Stimulated activated CD4-positive, alpha-beta T cell treated with anti-CD3 and anti-CD28 coated beads, Interleukin-1b, Interleukin-23, amount 100 ng/mL, for 1 hour (primary cell): ENCODE measurements at places on chromosomes 1 and 21.

DNA sequence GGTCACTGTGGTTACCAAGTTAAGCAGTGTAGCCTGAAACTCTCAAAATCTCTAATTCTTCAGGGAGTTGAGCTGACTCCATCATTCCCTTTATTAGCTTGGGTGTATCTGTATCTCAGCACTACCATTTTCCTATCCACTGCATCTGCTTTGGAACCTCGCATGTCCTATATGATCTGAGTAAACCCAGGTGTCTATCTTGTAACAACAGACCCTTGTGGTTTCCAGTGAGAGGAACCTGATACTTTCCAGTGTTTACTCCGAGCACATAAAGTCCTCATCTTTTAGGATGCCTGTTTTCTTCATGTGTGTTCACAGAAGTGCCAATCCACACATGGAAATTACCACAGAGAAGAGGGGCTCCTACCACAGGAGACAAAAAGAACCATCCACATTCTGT, 650.4 kb downstream of the LMO4 start:
- DNase-seq, result no peak

DNA sequence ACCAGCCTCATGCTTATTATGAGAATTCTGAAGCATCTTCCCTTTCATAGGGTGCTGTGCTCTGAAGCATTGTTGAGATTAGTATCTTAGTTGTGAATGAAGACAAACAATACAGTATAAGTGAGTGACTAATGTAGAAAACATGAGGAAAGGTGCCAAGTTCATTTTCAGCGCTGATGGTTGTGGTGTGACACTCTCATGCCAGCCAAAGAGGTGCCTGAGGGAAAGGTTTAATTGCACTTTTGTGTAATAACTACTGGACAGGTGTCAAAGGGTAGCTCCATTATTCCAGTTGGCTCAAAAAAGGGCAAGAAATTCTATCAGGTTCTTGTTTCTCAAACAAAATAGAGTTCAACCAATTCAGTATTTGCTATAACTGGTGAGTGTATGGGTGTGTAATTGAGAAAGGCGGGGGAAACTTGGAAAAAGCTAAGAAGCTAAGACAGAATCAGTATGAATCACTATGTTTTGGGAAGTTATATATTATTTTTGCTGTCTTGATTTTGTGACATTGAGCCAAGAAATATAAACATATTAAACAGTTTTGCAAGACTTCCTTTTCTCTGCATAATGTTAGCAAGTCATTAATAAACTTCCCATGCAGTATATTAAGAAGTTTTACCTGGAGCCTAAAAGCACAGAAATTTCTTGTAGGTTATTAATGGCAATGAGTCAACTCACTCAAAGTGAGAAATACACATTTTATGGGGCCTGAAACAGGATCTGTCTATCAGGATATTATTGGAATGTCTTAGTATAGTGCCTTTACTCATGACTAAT, 31.8 kb downstream of the KCNK2 start:
- no peak for DNase-seq

DNA sequence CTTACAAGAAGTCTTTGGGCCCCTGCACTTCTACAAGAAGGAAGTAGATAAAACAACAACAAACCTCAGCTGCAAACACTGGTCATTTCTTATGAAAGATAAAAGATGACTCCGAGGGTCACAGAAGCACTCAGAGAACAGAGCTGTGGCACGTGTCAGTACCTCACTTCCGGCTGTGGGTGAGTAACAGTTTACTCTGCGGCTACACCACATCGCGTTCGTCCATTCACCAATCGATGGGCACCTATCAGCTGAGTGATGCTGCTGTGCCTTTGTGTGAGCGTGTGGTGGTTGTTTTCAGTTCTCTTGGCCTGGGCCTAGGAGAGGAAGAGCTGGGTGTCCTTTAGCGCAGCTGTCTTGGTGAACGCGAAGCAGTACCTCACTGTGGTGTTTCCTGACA, 49.9 kb downstream of the COL6A1 start:
- DNase-seq, result no peak

- DNase-seq, result no peak
Observed at GRCh38 chr21:45889961-45890360, 91.6 kb upstream of the COL6A1 start.

GRCh38 chr1:214808845-214809460, 206.0 kb downstream of the CENPF start:
- no peak for DNase-seq

DNA sequence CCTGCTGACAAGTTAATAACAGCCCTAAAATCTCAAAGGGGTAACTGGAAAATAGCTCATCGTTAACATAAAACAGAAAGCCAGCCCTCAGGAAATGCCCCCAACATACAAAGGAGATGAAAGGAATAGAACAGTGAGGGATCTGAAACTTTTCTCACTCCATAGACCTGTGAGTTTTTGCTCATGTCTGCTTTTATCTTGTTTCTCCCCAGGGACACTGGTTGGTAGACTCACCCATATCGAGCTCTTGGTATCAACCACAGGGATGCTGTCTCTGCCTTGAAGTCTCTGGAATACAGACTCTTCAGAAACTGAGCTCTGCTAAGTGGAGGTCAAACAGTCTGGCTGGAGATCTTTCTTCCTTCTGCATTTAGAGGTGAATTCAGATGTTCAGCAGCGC, 77.4 kb upstream of the CAMK1G start:
- DNase-seq, result no peak

DNA sequence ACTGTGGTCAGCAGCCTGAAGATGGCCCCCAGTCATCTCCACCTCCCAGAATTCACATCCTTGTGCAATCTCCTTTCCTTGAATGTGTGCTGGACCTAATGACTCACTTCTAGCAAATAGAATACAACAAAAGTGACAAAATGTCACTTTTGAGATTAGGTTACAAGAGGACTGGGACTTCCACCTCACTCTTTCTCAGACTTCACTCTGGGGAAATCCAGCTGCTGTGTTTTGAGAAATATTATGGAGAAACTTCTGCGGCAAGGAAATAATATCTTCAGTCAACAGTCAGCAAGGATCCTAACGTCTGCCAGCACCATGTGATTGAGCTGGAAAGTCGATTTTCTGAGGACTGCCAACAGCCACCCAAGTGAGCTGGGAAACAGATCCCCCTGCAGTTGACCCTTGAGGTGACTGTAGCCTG, 70.5 kb upstream of the GADD45A start:
- no peak for DNase-seq

- peak; percentile 48 for DNase-seq
Observed at GRCh38 chr1:32334864-32335534, 1.0 kb downstream of the MARCKSL1 start.

DNA sequence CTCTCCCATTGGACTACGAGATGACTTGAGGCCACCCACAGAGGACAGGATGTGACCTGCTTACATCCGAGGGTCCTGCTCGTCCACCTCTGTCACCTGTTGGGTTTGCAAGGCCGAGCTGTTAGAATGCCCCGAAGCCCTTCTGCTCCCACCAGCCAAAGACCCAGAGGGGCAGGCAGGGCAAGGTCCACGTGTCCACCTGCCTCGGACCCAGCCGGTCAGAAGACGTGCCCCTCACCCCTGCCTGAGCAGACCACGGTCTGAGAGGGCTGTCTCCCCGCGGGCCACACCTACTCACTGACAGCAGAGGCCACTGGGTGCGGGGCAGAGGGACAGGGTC, 30.3 kb upstream of the TRAPPC10 start:
- no peak for DNase-seq

GRCh38 chr1:21342961-21343838, 52.9 kb upstream of the ECE1 start:
- no peak for DNase-seq

DNA sequence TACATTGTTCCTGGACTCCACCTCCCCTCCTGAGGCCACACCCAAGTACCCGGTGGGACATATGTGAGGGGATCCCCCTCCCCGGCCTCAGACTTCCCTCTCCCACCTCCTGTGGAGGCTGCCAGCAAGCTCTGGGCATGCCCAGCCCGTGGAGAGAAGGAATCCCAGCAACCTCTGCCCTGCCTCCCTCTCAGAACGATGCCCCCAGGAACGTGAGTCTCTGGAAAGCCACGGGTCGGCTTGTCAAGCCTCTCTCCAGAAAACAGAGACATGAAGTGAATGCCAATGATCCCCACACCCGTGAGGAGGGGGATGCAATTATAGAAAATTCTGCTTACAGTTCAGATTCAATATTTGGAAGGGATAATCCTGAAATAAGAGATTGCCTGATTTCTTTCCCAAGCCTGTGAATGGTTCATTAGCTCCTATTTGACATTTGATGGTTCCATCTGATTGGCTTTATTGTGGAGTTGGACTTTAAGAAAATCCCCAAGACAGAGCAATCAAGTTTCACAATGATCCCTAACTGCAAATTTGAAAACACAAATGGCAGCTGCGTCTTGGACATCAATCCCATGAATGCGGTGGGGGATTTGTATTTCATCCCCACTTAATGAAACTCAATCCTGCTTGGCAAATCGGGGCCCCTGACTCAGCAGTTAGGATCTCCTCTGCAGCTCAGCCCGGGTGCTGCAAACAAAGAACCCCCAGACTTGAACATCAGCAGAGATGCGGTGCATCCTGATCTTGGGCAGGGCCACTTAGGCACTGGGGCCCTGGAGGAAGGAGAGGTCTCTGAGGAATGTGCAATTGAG, 9.1 kb upstream of the GUCA2B start:
- DNase-seq, result no peak

- no peak for DNase-seq
Observed at GRCh38 chr1:98104289-98104688, 183.5 kb upstream of the DPYD start.

GRCh38 chr1:15290382-15290781, 43.4 kb downstream of the FHAD1 start:
- DNase-seq, result no peak

DNA sequence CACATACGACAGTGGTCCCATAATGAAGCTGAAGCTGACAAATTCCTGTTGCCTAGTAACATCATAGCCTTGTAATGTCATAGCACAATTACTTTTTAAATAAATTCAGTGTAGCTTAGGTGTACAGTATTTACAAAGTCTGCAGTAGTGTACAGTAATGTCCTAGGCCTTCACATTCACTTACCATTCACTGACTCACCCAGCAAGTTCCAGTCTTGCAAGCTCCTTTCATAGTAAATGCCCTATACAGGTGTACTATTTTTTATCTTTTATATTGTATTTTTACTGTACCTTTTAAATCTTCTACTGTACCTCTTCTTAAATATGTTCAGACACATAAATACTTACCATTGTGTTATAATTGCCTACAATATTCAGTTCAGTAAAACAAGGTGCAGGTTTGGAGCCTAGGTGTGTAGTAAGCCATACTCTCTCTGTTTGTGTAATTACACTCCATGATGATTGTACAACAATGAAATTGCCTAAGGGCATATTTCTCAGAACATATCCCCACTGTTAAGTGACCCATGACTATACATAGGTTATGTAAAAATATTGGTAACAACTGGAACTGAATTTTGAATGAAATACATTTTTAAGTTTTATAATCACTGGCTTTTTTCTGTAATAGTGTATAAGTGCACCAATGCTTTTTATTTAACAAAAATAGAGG, 33.5 kb upstream of the ADAM30 start:
- no peak for DNase-seq

GRCh38 chr1:94797291-94797690, 22.9 kb upstream of the SLC44A3 start:
- DNase-seq, result no peak

DNA sequence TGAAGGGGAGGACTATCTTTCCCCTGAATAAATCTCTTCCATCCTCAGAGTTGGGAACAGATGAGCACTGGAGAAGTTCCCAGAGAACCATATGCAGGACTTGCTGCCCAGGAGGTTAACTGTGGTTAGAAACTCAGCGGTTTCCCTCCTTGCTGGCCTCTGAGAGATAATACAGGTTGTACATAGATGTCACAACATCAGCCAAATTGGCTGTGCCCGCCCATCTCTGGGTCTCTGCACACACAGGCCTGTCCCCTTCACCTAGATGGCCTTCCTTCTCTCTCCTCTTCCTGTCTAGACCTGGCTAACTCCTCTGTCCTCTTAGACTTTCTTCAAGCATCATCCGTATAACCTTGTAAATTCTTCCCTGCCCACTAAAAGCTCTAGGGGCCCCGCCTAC, 5.7 kb downstream of the RGS5 start:
- no peak for DNase-seq

DNA sequence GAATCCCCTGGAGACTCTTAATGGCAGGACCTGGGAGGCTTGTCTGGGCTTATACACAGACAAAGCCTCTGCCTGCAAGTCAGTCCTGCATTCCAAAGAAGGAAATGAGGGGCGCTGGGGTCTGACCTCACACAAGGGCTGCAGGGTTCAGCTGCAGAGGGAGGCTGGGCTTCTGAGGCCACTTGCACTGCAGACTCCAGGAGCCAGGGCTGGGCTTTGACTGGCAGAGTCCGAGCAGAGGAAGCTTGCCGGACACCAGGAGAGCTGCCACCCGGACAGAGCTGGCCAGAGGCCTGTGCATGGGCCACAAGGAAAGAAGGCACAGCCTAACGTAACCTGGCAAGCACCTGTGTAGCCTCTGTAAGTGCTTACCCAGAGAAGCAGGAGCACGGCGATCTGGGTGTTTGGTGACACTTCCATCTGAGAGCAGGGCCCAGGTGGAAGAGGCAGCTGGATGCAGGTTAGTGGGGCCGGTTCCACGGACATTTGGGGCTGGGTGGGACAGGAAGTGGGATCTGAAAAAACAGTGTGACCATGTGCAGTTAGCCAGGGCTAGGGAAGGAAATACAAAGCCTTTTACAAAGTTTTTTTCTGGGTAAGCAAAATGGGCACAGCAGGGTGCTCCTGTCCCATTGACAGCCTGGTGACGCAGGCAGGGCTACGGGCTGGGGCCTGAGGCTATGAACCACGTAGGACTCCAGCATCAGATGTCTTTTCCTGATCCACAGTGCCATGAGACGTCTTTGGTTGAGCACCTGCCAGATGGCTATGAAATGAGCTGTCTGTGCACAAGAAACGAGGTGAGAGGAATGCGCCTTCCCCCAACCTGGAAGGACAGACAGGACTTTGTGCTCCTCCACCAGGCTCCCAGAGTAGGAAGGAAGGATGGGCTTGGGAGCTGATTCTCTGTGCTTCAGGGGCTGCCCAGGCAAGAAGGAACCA, 37.3 kb upstream of the LBR start:
- no peak for DNase-seq

- DNase-seq, result no peak
Observed at GRCh38 chr1:23244256-23244761, 27.0 kb upstream of the HTR1D start.

GRCh38 chr1:90262791-90263190, 267.9 kb downstream of the ZNF326 start:
- no peak for DNase-seq

GRCh38 chr1:7574121-7575040, 196.7 kb upstream of the VAMP3 start:
- DNase-seq, result no peak

DNA sequence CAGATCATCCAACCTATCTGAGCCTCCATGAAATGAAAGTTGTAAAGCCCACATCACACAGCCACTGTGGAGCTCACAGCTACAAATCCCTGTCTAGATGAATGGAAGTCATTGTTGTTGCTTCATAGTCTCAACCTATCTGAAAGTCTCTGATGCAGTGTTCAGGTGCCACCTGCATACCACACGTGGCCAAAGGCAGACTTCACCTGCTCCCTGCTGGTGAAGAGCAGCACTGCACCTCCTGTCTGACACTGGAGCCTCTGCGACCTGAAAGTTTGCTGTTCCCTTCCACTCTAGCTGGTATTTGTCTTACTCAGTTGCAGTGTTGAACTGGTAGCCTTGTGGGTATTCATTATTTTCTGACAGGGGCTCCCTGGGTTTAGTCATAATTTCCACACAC, 18.4 kb downstream of the LORICRIN start:
- peak; percentile 16 for DNase-seq
